Inflammatory macrophage treated with lipopolysaccharide for 1 hour (primary cell): ENCODE measurements at places on chromosomes 7 and 10.
A peak's percentile ranks its signal among the peaks of the same experiment; 100 is the strongest.

DNA sequence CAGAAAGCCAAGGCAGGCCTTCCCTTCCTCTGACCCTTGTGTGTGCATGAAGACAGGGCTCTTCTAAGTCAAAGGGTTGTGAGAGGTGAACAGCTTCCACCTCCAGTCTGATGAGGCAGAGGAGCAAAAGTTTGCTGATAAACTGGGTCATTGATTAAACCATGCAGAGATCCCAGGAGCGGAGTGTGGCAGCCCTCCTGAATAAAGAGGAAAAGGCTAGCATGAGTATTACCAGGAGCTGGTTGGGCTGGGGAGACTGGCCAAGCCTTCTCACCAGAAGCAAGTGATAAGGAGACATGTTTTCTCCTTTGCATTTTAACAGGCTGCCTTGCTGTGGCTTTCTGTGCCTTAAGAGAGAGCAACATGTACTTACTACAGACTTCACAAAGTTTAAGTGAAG lies 10.2 kb downstream of the LMOD2 start:
- DNase-seq = no peak

GRCh38 chr10:61688551-61689308 lies 26.0 kb downstream of the CABCOCO1 start:
- DNase-seq = no peak

- DNase-seq = no peak
These were observed 51.7 kb upstream of the KCNMA1 start for GRCh38 chr10:77689339-77689738.

- DNase-seq = no peak
These were observed 806.5 kb downstream of the PHTF2 start for GRCh38 chr7:78605119-78605518.

DNA sequence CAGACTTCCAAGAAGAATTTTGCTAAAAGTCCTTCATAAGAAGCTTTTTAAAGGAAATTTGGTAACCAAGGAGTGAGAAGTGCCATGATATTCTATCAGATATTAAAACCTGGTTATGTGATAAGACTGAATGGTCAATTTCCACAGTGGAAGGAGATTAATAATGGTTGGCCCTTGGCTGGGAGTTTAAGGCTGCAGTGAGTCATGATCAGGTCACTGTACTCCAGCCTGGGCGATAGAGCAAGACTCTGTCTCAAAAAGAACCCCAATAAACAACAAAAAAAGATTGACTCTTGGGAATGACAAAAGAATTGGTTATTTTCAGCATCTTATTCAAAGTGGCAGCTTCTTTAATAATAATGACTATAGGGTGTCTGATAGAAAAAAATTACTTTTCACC lies 37.2 kb downstream of the EXOC4 start:
- DNase-seq = no peak

DNA sequence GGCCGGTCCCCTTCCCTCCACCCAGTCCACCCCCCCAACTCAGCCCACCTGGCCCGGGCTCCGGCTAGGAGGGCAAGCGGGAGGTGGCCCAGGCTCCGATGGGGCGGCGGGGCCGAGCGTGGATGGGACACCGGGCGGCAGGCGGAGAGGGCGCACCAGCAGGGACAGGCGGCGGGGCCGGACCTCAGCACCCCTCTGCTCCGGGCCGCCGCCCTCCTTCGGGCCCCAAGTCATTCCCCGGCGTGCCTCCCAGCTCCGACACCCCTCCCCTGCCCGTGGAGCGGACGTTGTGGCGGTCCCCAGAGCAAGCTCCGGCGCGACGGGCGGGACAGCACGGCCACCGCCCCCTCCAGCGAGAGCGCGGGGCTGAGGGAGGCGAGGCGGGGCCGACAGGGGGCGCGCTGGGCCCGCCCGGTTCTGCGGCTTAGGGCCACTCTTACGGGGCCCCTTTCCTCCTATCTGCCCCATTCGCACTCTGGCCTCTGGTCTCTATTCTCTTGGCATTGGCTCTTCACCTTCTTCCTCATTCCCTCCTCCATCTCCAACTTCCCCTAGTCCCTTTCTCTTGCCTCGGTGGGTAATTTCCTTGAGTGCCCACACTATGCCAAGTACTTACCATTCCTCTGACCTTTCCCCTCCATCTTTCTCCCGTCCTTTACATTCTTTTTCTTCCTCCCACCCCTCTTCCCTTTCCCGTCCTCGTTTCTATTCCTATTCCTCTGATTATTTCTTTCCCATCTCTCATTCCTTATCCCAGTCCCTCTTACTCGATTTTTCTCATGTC lies 701 bp upstream of the GBX1 start:
- peak; percentile 72 for DNase-seq

DNA sequence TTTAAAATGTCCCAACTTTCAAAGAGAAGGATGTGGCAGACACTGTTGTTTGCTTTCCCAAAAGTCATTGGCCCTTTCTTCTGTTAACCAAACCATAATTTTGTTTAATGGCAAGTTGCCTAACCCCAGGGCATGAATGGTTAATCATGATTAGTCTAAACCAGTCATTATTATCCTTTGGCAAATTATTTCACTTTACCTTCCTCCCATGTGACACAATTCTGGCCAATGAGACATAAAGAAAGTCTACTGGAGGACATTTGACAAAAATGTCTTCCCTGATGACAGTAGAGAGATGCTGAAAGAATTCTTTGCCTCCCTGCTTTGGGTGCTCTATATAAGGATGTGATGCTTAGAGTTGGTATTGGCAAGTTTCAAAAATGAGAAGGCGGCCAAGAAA lies 101.9 kb downstream of the PODXL start:
- no peak for DNase-seq

- DNase-seq = no peak
These were observed 445.2 kb upstream of the NFE2L3 start for GRCh38 chr7:25706764-25707163.
